CD4-positive, alpha-beta T cell treated with Interleukin-10 for 1 hour (primary cell): ENCODE measurements at places on chromosomes 3 and 15.

- DNase-seq: no peak
These were observed 91.9 kb downstream of the IMPG2 start for GRCh38 chr3:101228441-101228840.

DNA sequence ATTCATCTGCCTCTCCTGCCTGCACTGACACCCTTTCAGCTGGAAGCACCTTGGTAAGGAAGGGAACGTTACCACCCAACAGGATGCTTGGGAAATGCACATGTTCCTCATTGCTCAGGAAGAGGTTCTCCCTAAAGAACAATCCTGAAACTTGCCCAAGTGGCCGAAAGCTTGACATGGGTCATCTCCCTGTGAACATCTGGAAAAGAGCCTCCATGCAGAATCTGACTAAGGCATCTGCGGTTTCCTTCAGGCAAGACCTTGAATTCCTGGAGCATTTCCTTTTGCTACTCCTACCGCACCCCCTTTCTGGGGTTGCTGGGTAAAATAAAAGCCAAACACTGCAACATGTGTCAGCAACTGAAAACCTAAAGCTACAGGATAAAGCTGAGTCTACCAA, 68.7 kb upstream of the SNRK start:
- DNase-seq: no peak

DNA sequence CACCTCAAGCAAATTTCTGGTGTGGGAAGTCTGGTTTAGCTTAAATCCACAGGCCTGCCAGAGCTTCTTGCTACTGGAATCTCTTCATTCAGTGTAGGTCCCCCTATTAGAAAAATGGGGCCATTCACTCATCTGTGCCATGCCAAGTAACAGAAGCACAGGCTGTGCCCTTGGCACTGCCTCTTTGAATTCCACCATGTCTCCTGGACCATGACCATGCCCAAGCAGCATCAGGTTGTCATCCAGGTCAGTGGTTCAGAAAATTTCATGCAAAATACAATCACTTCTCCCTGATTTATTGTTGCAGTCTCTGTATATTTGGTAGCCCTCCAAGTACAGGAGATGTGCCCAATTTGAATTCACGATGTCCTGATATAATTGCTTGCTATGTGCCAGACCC, 602.1 kb upstream of the ZNF385D start:
- DNase-seq: no peak

GRCh38 chr15:83930392-83931212, 276.7 kb downstream of the ADAMTSL3 start:
- no peak for DNase-seq

GRCh38 chr15:74340150-74340549, 27.3 kb downstream of the CYP11A1 start:
- no peak for DNase-seq

DNA sequence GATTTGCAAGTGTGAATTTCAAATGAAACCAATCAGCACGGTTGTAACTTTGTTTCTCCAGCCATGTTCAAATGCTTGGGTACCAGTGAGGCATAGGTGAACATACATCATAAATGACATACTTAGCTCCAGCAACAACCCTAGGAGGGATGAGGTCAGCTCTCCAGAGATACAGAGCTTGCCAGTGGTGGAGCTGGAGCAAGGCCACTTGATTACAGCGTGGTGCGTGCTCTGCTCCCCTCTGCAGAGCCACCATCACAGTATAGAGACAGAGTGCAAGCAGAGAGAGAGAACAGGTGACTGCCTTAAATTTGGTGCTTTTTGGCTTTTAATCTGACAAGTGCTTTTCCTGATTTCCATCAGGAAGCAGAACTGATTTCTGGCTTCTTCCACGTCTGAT, 275.1 kb downstream of the PDZRN3 start:
- no peak for DNase-seq

- DNase-seq: peak; percentile 39
These were observed 35.4 kb downstream of the PXYLP1 start for GRCh38 chr3:141266797-141267555.

DNA sequence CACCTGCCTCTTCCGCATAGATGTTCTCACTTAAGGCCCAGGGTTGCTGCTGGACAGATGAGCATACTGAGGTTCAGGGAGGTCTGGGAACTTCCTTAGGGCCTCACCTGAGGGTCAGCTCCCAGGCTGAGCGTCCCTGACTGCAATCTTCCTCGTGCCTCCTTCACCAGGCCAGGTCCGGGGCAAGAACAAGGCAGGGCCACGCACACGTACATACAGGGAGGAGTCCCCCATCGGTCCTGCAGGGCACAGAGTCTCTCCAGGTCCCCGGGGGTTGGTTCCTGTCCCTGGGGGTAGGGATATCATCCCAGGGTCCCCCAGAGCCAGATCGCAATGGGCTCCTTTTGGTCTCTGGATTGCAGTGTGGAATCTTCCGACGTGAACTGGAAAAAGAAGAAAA, 130.1 kb downstream of the LRRK1 start:
- no peak for DNase-seq

DNA sequence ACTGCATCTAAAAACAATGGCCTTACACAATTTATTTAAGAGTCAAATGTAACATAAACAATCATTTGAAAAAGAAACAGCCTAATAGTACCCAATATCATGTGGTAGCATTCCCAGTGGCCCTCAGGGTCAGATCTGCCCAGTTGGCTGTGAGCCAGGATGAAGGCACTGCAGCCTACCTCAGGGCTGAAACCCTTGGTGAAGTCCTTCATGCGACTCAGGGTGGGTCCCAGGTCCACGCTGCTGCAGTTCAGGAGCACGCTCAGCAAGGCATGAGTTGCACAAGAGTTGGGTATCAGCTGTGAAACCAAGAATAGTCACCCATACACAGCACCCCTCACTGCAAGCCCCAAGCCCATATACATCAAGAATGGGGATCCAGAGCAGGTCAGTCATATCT, 37.1 kb downstream of the SEMA3G start:
- DNase-seq: no peak

- DNase-seq: no peak
These were observed 18.6 kb downstream of the CRYGS start for GRCh38 chr3:186525369-186526255.

DNA sequence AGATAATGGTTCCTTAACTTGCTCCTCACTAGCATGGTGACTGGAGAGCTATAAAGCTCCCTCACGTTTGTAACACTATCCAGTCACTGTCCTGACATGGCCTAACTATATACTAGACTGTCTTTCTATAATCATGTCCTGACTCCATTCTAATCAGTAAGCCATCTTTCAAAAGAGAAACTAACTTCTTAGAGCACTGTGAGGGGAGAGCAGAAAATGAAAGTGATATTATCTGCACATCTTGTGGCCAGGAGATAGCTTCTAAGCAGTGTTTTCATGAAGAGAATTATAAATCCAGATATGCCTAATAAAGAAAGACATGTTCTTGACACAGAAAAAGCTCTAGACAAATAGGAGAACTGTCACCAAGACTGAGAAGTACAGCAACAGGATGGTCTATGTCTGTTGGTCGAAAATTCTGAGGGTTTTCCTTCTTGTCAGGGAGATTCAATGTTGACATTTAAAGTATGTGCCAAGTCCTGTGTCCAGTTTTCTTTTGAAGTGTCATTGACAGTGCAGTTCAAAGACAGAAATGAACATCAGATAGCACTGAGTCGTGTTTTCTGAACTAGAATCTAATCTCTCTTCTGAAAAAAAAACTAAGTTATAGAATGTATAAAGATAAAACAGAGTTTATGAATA, 230.6 kb upstream of the PEX5L start:
- DNase-seq: peak; percentile 27

DNA sequence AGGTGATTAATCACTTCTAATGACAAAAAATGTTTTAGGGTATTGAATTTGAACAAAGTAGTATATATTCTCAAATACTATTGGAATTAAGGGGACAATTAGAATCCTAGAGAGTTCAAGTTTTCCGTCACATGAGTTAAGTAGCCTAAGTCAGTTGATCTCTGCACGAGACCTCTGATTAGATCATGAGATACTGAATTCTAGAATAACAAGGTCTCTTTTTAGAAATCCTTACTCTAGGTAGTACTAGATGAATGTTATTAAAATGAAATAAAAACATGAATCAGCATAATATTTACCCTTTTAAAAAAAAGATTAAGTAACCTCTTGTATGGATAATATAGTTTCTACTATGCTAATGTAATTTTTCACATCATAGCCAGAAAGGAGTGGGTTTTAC, 43.4 kb downstream of the MYO5A start:
- no peak for DNase-seq
